LHCN-M2 (cell line): ENCODE measurements at places on chromosomes 5 and 9. TPM values are rescaled to one million over a fixed set of nuclear protein-coding genes. Genes with fewer than 3 reads are reported as not detected.

DNA sequence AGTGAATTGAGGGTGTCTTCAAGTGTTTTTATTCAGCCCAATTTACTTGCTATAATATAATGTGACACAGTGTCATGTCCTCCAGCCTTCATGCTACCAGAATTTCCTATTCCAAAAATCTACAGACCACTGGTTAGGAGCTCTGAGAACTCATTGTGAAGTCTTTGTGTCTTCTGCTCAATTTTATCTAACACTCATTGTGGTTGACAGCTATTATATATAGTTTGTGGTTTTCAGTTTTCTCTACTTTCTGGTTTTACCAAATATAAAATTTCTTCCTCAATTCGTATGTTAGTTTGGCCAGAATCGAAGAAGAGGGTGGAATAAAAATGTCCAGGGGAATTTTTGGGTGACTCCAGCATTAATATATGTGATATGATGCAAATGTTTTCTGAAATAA lies 509.3 kb upstream of the NUDT12 start:
- no peak for DNase-seq

GRCh38 chr5:138831703-138832102 lies 43.4 kb downstream of the LRRTM2 start:
- no peak for DNase-seq

DNA sequence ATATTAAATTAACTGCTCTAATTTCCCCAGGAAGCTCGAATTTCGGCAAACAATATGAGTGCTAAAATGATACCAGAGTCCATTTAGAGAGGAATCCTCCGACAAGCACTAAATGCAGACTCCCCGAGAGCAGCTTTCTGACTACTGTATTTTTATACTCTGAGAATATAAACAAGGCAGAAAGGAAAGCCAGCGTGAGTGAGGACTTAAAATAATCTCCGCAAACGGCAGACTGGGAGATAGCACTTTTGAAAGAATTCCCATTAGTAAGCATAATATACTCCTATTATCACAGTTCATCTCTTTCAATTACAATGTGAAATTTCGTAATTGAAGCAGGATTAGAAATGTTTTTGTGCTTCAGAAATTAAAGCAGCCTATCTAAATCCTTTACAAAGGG lies 269.4 kb upstream of the PANK3 start:
- no peak for DNase-seq

DNA sequence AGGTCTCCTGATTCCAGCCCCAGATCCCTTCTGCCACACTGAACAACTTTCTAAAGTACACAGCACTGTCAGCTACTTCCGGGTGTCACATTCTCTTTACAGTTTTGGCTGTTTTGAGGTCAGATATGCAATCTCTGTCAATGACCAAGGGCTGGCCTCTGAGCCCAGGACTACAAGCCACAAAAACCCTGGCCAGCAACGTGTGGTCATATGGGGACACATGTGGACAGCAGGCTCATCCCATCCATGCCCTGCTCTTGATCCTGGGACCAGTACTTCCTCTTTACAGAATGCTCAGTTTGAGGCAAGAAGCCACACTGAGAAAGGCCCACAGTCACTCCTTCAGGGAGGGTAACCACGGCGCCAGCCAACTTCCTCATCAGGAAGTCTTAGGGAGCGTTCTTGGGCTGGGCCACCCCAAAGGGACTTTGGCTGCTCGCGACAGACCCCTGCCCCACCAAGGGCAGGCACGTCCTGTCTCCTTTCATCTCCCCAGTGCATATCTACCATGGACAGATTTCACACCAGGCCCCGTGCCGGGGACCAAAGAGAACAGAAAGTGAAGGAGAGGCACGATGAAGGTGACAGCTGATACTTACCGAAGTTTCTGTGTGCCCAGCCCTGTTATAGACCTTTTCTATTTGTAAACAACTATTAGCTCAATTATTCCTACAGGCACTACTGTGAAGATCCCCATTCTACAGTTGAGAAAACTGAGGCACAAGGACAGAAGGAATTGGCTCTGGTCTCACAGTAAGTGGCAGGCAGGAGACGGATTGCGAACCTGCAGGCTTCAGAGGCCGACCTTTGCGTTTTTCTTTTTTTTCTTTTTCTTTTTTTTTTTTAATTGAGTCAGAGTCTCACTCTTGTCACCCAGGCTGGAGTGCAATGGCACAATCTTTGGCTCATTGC lies 37.3 kb downstream of the STK10 start:
- peak; percentile 17 for DNase-seq

GRCh38 chr5:57531333-57531732 lies 48.7 kb upstream of the ACTBL2 start:
- no peak for DNase-seq

GRCh38 chr9:125987420-125987819 lies 240.2 kb downstream of the PBX3 start:
- DNase-seq: no peak

- DNase-seq: no peak
Measured at GRCh38 chr9:83015897-83016296, 47.0 kb downstream of the RASEF start.

- DNase-seq: no peak
Measured at GRCh38 chr9:23658376-23659258, 167.4 kb downstream of the ELAVL2 start.

- DNase-seq: no peak
Measured at GRCh38 chr5:40775085-40775845, 19.5 kb upstream of the TTC33 start.

DNA sequence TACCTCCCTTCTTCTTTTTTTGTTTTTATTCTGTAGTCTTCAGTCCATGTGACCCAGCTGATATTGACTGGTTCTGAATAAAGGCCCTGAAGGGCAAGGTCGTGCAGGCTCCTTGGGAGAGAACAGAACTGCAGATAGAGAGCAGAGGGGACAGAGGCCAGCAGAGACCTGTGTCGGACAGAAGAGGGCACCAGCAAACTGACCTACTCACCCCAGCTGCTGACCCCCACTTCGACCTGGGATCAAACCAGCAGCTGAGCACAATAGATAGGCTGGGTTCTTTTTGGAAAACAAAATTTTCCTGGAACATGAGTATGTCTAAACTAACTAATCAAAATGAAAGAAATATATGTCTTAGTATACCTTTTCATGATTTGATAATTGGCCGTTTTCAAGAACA lies 695.1 kb downstream of the NR2F1-AS1 start:
- DNase-seq: peak; percentile 22

GRCh38 chr9:21801683-21802417 lies 586 bp upstream of the MTAP start:
- DNase-seq: peak; percentile 78

DNA sequence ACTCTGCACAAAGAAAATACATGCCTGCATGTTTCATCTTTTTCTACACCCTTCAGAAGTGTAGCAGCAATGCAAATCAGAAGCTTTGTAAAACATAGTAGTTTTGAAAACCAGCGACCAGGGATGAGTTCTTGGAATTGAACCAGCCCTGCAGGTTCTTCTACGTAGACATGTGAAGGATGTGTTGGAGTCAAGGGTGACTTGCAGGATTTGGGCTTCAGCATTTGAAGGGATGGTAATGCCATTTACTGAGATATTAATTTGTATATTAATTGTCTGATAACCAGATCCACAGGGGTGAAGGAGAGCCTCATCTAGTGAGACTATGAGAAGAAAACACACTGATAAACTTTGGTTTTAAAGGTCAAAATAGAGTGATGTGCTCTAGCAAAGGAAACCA lies 72.4 kb downstream of the KIAA1958 start:
- no peak for DNase-seq

DNA sequence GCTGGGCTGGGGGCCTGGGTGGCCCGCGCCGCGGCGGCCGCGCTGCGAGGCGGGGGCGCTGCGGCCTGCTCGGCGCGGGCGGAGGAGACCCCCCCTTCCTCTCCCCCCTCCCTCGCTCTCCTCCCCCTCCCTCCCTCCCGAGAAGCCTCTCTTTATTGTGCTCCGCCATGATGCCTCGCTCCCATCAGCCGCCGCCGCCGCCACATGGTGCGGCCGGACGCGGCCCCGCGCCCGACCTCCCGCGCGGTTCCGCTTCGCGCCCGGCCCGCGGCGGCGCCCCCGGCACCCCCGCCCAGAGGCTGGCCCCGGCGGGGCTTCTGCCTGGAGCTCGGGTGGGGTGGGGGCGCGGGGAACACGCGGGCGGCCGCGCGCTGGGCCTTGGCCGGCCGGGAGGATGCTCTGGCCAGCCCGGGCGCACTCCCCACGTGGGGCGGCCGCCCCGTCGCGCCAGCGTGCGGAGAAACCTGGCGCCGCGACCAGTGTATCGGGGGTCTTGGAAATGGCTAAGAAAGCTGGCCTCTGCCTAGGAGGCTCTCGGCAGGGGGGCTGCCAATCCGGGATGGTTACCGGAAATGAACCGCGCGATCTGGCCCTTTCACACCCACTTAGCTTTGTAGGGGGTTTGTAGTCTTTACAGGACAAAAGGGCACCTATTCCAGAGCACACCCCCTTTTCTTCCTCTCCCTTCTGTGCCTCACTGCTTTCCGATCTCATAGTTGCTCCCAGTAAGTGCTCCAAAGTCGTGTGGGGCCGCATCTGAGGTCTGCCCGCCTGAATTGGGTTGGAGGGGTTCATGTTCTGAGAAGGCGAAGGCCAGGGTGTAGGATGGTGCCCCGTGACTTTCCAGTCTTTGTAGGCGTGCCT lies 1.0 kb downstream of the SET start:
- DNase-seq: peak; percentile 48

DNA sequence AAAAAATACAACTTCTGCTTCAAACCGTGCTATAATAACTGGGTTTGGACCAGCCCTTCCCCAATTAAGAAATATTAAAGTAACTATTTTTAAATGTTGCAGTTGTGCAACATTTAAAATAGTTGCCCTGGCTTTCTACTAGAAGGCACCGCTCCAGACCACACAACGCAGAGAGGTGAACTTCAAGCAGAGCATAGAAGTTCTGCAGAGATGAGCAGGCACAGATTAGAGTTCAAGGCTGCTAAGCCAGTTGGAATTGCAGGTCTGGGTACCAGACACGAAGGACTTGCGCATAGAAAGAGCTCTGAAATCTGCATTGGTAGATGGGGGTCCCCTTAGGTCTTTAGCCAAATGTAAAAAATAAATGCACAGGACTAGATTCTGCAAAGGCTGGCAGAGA lies 58.7 kb upstream of the GALNT10 start:
- no peak for DNase-seq

- DNase-seq: no peak
Measured at GRCh38 chr5:97406946-97407676, 224.1 kb upstream of the RIOK2 start.

- peak; percentile 95 for DNase-seq
Measured at GRCh38 chr5:88954511-88954910, 71.5 kb upstream of the MEF2C start.

DNA sequence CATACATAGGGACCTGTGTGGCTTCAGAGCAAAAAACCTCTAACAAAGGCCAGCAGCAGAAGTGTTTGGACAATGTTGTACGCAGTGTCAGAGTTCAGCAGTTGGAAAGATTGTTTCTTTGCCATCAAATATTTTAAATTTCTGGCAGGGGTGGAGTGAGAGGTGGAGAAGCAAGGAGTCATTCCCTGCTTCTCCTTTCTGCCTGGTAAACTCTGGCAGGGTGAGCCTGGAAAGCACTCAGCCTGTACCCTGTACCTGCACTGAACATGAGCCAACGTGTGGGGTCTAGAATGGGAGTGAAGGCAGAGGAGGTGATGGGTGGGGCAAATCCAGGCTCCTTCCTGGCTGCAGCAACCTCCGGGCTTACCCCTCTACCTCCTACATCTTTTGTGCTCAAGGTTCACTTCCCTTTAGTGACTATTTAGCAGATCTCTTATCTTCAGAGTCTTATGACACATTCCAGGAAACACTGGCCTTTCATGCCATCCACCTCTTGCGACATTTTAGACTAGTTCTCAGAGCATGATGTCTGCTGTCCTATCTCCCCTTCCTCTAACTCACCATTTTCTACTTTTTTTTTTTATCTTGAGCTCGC lies 445.0 kb upstream of the PIK3R1 start:
- DNase-seq: no peak

- DNase-seq: no peak
Measured at GRCh38 chr5:95620870-95621838, 1.3 kb downstream of the GPR150 start.

DNA sequence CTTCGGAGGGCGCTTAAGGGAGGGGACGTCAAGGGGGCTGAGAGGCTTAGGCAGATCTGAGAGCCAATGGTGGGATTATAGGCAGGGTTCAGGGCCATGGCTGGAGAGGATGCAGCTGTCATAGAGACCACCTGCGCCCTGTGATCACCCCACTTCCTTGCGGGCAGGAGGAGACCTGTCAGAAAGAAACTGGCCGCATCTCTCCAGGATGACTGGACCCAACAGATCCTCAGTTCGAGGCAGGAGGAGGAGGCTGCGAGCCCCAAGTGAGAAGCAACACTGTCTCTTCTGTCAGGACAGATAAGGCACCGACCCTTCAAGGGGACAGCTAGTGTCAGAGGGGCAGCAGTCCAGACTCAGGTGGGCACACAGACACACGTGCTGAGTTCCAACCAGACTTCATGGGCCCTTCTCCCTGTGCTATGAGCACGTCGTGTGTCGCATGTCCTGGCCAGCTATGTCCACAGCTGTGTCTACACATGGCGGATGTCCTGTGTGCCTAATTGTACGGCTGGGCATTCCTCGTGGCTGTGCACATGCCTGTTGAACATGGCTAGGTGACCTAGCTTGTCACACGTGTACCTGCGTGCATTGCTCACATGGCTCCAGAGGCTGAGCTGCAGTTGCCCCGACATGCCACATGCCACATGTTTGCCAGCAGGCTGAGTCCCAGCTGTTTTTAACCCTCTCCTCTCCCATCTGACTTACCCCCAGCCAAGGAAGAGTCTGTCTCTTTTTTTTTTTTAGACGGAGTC lies 583 bp upstream of the AQP3 start:
- DNase-seq: peak; percentile 55

- no peak for DNase-seq
Measured at GRCh38 chr5:67431191-67431590, 234.6 kb upstream of the CD180 start.

DNA sequence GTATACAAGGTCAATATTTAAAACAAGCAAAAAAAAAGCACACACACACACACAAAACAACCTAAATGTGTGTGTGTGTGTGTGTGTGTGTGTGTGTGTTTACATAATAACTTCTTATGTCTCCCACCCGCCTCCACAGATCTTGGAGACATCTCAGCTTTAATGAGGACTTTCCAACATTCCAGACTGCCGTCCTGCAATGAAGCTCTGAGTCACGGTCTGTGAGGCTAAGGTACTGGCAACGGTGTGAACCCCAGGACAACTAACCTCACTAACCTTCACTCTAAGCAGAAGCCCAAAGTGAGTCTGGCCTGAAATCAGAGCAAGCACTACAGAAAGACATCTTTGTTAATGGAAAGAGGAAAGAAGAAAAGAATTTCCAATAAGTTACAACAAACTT lies 22.3 kb downstream of the ZNF474 start:
- no peak for DNase-seq

The GDA gene
- total RNA-seq: not detected in 2 replicates

The CBY3 gene
- total RNA-seq: not detected in 2 replicates

The SLC1A1 gene
- 3.7 and 6.2 TPM in 2 replicates for total RNA-seq

The C5orf58 gene
- not detected in 2 replicates for total RNA-seq

The ARHGEF37 gene
- 0.11 and 0.45 TPM in 2 replicates for total RNA-seq

The RIC1 gene
- 13.5 and 21.1 TPM in 2 replicates for total RNA-seq

The F2RL1 gene
- total RNA-seq: 0.06 and 0.19 TPM in 2 replicates

The DMRT2 gene
- 0.06 TPM in 1 of 2 replicates, not detected in the other for total RNA-seq

The DYNC2I2 gene
- 160 and 162 TPM in 2 replicates for total RNA-seq
